NCI-H187 treated with DMSO at 0.1 percent for 48 hours (cell line): ENCODE measurements at places on chromosomes 7 and 10.

DNA sequence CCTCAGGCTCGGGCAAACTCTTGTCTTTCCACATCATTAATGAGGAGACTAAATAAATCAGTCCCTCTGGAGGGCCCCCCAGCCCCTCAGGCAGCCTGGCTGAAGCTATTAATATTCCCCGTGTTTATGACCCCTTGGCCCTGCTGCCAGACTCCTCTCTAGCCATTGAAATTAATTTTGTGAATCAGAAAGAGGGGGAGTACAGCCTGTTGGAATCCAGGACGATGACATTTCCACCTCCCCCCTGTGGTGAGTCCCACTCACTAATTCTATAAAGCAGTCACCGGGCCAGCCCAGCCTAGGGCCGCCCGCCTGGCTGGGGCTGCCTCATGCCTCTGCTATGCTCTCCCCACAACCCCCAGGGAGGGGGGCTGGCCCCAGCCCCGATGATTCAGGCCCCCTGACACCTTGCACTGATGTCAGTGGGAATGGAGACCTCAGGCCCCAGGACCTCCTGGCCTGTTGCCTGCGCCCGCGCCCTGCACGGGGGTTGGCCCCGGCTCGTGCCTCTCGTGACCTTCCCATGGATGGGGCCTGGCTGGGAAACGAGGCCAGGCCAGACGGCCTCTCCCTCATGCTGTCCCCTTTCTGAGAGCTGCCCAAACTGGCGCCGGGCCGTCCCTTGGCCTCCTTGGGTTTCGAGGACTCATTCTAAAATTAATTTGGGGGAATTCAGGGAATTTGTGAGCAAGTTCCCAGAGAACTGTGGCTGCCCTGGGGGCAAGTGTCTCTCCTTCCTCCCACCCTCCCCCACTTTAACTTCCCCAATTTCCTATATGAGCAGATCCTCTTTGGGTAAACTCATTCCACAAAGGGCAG is 34.0 kb downstream of the TMEM270 start:
- DNase-seq = no peak

- no peak for DNase-seq
These were observed 1.8 kb downstream of the CHST12 start for GRCh38 chr7:2405201-2405600.

GRCh38 chr10:128390596-128390995 is 264.4 kb upstream of the MKI67 start:
- no peak for DNase-seq

DNA sequence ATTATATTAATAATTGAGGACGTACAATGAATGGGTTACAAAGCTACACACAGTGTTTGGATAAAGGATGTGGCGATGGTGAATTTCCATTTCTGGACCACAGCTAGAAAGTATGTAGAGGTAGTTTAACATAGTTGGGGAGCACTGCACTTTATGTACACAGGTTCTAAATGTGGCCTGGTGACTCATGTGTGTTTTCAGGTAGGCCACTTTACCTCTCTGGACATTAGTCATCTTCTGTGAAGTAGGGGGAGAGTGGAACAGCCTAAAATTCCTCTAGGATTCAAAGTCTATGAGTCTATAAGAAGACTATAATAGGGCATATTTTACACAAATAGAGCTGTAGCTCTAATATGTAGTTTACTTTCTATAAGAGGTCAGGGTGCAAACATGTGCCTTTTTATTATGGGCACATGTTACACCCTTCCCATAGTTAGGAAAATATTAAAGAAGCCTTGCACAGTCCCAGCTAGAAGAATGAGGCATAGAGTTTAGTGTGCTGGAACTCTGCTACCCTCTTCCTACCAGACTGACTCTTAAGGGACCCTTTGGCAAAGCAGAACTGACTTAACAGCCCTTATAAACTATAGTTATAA is 594.9 kb downstream of the LRMDA start:
- no peak for DNase-seq

- DNase-seq = no peak
These were observed 102.3 kb downstream of the NPTX2 start for GRCh38 chr7:98719396-98719795.

- no peak for DNase-seq
These were observed 78.0 kb downstream of the MKI67 start for GRCh38 chr10:128047991-128048818.

GRCh38 chr7:7333610-7334009 is 151.3 kb downstream of the C1GALT1 start:
- no peak for DNase-seq

DNA sequence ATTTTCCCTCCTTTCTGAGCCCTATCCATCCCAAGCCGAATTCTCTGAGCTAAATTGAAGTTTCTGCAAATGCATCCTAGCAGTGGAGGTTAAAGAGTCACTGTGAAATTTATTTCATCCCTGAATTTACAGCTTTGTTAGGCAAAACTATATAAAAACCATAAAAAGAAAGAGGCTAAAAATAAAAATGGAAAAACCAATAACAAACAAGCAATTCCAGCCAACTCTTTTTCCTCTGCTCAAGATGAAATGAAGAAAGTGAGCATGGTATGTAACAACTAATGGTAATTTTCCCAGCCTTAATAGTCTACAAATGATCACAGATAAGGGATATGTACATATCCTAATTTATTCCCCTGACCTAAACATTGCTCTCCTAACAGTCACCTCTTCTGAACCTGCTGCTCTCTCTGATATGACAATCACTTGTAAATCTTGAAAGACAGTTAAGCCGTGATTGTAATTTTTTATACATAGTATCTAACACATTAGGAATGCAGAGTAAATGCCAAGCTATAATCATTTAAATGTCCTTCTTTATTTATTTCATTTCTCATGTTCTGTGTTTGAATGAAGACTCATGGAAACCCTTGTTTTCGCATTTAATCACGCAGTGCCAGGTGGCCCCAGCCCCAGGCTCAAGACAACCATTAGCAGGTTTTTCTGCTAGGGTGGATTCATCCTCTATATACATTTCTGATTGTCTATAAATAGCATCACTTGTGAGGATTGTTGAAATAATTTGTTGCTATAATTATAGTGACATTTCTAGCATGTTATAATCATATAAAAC is 48.6 kb upstream of the NRP1 start:
- DNase-seq = no peak

DNA sequence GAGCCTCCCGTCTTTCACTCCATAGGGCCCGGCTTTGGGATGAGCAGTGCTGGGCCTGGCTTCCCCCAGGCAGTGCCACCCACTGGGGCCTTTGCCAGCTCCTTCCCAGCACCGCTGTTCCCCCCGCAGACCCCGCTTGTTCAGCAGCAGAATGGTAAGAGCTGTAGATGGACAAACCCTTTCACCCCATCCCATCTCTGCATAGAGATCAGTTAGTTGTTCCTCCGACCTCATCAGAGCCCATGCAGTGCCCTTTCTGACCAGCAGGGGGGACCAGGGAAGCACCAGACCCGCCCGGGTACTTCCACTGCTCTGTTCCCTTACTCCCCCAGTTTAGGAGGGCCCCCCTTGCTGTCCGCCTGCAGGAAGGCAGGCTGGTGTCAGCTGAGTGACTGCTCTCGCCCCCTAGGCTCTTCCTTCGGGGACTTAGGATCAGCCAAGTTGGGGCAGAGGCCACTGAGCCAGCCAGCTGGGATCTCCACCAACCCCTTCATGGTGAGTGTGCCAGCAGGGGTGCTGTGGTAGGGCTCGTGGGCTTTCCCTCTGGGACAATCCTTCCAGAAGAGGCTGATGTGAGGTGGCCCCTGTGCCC is 9.8 kb downstream of the SAP25 start:
- peak; percentile 25 for DNase-seq

DNA sequence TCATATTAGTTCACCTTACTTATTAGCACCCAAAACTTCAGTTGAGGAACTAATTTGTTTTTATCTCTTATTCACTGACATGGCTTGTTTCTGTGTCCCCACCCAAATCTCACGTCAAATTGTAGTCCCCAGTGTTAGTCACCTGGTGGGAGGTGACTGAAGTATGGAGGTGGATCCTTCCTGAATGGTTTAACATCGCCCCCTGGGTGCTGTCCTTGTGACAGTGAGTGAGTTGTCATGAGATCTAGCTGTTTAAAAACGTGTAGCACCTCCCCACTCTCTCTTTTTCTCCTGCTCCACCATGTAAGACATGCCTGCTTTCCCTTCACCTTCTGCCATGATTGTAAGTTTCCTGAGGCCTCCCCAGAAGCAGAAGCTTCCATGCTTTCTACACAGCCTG is 75.0 kb upstream of the HECTD2 start:
- DNase-seq = no peak

- DNase-seq = no peak
These were observed 8.8 kb upstream of the SMKR1 start for GRCh38 chr7:129493555-129493954.

- DNase-seq = no peak
These were observed 319.8 kb upstream of the PHYHIPL start for GRCh38 chr10:58856508-58857240.

DNA sequence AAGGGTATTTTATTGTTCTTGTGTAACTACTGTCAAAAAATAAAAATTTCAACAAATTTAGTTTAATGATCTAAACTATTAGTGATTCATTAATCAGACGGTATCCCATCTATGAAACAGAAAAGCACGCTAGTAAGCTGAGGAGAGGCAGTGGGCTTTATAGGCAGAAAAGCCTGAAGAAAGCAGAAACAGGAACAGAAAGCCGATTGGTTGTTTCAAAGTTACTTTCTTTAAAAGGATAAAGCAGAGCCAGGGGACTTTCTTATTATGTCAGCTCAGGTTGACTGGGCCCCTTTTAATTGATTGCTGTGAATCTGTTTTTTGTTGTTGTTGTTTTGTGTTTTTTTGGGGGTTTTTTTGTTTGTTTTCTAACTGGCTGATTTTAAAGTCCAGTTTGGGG is 105.5 kb downstream of the TES start:
- no peak for DNase-seq

DNA sequence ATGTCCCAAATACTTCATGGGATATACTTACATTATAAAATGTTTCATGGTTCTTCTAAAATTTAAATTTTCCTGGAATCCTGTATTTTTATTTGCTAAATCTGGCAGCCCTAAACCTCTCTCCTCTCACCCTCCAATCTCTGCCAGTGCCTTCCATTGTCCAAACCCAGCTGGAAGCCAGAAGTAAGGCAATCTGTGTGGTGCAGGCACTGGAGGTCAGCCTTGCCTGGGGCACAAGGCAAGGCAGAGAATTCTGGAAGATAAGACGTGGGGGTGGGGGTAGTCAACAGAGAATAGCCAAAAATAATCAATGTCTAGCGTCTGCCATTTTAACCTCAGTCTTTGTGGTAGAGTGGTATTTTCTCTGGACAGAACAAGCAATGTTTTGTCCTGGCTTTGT is 381.7 kb downstream of the GPAM start:
- no peak for DNase-seq

DNA sequence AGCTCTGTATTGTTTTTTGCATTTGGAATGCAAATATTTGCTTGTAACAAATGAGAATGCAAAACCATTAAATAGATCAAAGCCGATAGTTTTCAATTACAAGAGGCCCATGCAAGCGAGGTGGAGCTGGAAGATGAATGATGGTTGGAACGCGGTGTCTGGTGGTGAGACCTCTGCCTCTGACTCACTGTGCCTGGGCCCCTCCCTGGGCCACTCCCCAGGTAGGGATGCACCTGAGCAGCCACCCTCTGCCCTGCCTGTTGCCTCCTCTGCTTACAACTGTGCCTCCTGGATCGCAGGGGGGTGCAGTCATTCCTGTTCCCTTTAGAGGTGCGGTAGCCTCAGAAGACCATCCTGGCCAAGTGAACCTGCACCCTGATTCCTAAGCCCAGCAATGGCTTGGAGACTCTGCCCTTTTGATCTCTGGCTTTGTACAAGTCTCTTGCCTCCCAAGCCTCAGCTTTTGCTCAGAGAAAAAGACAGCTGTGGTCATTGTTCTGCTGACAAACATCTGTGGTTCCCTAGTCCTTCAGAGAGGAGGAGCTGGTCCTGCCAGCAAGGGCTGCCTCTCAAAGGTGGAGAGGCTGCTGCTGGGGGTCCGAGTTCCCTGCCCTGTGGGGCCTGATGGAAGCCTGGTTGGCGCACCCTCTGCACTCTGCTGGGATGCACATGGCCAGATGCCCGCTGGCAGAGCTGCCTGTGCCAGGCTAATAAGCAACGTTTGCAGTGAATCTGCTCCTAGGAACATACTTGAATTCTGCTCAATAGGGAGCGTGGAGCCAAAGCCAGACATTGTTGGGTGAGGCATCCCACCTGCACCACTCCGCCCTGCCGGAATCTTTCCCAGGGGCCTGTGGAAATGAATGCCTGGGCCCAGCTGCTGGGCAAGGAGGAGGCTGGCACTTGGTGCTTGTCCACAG is 126.3 kb upstream of the TCERG1L start:
- no peak for DNase-seq

- DNase-seq = no peak
These were observed 935 bp downstream of the MMP21 start for GRCh38 chr10:125774581-125775191.

- DNase-seq = no peak
These were observed 27.5 kb upstream of the ZCCHC24 start for GRCh38 chr10:79472951-79473350.

DNA sequence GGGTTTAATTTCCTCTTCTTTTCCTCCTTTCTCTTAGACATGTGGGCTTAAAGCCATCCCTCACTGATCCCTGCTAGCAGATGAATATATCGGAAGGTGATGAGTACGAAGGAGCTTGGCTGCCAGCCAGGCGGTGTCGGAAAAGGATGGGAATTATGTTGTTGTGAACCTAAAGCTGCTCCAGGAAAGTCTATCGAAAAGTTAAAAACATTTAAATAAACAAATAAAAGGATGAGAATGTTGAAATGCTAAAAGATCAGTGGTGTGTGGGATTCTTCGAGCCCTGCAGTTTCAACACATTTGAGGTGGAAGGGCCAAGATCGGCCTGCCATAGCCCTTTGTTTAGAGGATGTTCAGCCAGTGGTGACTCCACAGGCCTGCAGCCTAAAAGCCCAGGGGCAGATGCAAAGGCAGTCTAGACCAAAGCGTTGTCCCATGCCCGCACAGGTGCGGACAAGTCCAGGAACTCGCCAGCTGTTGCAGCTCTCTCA is 107.9 kb downstream of the JCAD start:
- DNase-seq = no peak
